ENCODE measurements at places on chromosomes 4 and X.

GRCh38 chrX:14050709-14051108 lies 21.0 kb upstream of the GEMIN8 start:
- no peak for DNase-seq

DNA sequence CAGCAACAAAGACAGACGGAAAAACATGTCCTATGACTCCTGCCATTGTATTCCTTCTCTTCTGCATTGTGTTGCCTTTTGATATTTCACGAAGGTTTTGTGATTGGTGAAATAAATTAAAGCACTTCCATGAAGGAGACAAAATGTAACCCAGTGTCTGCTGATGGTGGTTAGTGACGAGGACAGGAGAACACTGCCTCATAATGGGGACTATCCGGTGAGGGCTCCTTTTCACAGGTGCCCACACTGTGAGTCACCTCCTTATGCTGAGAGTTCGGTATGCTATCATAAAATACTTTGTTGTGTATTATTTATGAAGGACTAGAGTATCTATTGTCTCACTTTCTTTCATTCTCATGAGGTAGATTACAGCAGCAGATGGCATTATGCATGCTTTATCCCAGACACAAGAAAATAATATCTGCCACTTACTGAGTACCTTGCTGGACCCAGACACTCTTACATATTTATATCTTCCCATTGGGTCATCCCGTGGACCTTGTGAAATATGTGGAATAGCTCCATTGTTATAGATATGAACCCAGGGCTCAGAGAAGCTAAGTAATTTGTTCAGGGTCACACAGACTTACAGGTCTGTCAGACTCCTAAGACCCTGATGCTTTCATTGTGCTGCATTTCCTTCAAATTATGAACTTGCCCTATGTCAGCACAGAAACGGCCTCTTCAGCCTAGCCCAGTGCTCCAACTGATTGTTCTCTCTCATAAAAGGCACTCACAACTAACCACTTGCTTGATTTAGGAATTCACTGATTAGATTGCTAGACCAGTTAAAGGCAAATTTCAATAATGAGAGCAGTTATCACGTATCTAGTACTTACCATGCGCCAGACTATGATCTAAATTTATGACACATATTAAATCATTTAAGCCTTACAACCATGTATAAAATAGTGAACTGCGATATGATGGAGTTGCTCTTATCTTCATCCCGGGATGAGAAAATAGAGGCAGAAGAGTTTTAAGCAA lies 31.2 kb downstream of the PLS3 start:
- DNase-seq: no peak

GRCh38 chrX:115047715-115048114 lies 30.3 kb upstream of the IL13RA2 start:
- DNase-seq: no peak

- no peak for DNase-seq
Observed at GRCh38 chrX:25295466-25295865, 279.7 kb upstream of the ARX start.

- no peak for DNase-seq
Observed at GRCh38 chr4:99390055-99390454, 37.5 kb upstream of the ADH1C start.

- no peak for DNase-seq
Observed at GRCh38 chr4:162461952-162462351, 298.2 kb upstream of the FSTL5 start.

GRCh38 chr4:121189326-121190215 lies 25.4 kb upstream of the TNIP3 start:
- DNase-seq: peak; percentile 71

DNA sequence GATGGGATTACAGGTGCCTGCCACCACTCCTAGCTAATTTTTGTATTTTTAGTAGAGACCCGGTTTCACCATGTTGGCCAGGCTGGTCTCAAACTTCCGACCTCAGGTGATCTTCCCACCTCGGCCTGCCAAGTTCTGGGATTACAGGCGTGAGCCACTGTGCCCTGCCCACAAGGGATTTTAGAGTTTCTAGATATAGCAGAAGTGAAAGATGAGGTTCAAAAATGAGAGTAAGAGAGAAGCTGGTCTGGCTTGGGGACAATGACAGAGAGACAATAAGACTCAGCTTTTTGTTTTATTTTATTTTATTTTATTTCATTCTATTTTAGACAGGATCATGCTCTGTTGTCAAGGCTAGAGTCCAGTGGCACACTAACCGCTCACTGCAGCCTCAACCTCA lies 30.6 kb downstream of the TRIM61 start:
- DNase-seq: no peak

DNA sequence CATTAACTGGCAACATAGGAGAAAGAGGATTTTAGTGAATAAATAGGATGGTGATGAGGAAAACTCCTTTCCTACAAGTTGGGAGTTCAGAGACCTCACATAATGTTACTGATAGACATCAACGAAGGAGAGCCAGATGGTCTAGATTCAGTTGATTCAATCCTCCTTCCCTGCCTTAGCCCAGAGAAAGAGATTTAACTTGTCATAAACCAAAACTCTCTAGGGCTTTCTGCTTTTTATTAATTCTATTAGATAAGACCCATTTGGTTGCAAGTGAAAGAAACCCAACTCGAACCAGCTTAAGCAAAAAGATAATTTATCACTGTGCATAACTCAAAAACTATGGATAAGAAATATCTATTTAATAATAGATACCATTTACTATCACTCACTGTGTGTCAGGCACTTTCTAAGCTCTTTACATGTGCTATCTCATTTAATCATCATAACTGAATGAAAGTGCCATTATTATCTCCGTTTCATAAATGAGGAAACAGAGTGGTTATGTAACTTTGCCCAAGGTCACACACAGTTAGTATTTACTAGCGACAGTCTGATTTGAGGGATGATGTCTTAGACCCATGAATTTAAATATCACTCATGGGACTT lies 4.3 kb upstream of the UNC5C start:
- DNase-seq: no peak

DNA sequence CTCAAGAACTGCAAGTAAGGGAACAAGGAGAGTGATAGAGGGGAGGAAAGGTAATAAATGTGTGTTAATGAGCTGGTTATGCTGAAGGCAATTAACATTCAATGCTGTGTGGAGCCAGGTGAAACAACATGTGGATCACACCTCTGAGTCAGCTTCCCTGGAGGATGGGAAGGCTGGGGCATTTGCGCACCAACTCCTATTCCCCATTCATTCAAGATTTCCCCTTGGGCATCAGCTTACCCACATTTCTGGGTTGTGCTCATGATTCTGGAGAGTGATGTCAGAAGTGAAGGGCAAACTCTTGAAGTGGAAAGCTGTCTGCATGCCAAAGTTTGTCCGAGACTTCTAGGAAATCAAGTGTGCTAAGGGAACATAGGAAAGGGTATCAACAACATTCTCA lies 461.4 kb downstream of the MID1IP1 start:
- no peak for DNase-seq

DNA sequence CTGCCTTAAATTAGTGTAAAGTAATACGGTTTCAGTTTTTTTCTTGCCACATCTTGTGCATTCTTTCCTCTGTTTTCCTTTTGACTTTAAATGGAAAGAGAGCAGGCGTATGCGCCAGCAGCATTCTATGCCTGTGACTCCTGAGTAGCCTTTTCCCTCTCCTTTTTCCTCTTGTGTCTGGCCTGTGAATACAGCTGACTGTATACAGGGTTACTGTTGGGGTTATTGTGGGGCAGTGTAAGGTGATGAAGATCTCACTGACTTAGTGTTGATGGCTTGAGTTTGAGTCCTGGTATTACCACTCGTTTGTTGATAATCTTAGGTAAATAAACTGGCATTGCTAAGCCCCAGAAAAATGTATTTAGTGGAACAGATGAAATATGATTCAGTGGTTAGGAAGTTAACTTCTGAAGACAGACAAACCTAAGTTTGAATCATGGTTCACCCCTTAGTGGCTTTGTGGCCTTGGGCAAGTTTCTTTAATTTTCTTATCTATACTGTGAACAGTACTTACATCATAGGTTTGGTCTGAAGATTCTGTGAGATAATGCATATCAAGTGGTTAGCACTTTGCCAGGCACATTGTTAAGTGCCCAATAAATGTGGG lies 105.1 kb downstream of the FNIP2 start:
- DNase-seq: peak; percentile 11

DNA sequence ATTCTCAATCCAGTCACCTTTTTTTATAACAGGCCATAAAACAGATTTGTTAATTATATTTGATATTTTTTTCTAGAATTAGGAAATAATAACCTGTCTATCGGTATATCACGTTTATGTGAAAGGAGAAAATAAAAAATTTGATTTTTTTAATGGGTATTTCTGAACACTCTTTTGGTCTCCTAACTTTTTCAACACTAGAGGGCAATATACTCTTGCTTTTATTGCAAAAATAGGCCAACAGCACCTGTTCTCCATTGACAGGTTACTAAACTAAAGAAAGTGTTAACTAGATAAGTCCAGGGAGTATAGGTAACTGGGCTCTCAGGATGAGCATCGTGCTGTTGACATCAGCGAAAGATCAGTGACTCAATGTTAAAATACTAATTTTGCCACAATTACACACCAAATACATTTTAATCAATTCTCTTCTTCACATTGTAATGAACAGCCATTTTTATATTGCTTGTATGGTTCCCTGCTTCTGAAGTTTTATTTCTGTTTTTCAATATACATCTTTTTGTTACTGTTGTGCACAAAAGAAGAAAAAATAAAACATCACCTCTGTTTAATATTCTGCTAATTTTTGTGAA lies 22.8 kb downstream of the NDST4 start:
- peak; percentile 16 for DNase-seq

DNA sequence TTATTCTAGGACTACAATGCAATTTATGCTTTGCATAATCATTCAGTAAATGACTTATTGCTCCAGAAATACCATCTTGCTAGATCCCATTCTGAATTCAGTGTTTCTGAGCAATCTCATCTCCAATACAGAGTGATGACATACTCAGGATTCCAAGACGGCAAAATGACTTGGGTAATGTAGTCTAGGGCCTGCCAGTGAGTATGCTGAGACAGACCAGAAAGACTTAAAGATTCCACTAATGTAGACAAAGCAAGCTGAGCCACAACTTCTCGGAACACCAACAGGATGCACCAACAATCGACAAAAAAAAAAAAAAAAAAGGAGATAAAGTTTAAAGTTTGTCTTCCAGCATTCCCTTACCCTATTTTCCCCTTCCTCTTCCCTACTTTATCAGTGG lies 919 bp upstream of the SEC24B start:
- no peak for DNase-seq

DNA sequence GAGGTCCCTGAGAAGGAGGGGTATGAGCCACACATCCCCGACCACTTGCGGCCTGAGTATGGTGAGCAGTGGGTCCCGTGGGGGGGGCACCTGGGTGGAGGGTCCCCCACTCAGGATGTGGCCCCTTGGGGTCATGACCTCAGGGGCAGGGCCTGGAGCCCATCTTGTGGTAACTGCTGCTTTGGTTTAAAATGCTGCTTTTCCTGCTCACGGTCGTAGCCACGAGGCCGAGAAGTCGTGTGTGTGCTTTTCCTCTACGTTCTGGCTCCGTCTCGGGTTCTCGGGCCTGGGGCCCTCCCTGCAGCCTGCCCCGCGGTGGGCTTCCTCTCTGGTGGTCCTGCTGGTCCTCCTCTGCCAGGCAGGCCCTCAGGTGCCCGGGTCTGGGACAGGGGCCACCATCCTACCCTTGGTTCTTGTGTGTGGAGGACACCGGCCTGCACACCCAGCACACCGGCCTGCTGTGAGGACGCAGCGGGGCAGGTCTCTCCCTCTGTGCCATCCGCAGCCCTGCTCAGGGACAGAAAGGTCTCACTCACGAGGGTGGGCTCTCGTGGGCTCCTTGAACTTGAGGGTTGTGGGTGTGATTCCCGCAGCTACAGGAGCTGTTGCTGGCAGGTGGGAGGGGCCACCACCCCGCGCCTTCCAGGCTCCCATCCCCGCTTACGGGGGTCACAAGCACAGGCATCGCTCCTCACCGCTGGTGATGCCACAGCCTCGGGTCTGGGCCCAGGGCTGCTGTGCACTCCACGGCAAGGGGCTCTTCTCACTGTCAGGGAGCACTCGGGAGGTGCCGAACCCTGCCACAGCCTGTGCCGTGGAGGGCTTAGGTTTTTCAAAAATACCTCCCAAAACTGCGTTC lies 19.6 kb downstream of the UVSSA start:
- no peak for DNase-seq

GRCh38 chr4:24923550-24923949 lies 10.7 kb upstream of the CCDC149 start:
- DNase-seq: no peak

GRCh38 chrX:63918611-63919010 lies 133.6 kb upstream of the ARHGEF9 start:
- DNase-seq: no peak

DNA sequence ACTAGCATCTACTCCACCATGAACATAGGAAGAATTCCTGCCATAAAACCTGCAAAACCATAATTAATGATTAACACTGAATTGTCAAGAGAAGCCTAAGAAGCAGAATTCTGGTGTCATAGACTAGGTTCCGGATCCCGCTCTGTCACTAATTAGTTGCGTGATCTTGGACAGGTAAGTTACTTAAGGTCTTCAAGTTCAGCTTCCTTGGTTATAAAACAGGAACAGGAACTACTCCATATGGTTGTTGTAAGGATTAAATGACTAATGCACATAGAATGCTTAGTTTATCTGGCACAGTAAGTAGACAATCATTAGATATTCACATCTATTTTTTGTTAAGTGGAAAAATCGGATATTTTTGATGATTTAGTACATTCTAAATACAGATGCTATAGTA lies 14.3 kb downstream of the G3BP2 start:
- DNase-seq: no peak

- DNase-seq: no peak
Observed at GRCh38 chrX:116318672-116319071, 117.7 kb upstream of the SLC6A14 start.

DNA sequence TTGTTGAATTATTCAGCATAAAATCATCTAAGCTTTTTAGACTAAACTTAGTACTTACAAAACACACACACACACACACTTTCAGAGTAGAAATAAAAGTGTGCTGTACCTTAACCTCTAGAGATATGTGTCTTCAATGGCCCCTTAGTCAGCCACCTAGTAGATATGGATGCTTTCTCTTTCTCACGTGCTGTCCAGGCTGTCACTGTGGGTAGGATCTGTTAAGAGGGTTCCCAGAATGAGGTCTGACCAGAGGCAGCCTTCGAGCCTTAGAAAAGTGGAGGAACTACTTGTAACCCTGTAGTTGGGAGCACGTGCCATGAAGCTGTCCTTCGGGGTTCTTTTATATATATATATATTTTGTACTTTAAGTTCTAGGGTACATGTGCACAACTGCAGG lies 117.9 kb downstream of the COL4A5 start:
- DNase-seq: no peak

- DNase-seq: no peak
Observed at GRCh38 chrX:33171041-33171440, 40.3 kb downstream of the DMD start.

GRCh38 chr4:177293208-177294033 lies 16.3 kb upstream of the NEIL3 start:
- no peak for DNase-seq

DNA sequence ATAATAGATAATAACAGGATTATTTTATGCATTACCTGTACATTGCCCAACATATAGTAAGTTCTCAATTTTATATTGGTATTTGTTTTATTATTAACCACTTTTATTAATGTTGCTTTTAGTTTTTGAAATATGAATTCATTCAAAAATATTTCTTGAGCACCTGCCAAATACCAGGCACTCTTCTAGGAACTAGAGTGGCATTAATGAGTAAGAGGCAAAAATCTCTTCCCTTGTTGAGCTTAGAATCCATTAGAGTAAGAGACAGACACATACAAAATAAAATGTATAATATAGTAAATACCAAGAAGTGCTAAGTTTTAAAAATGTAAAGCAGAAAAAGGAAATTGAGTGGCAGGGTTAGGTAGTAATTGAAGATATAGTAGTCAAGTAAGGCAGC lies 45.8 kb downstream of the TET2 start:
- no peak for DNase-seq
